ENCODE measurements at places on chromosomes 3 and 15. TPM values are rescaled to one million over a fixed set of nuclear protein-coding genes. Genes with fewer than 3 reads are reported as not detected.

DNA sequence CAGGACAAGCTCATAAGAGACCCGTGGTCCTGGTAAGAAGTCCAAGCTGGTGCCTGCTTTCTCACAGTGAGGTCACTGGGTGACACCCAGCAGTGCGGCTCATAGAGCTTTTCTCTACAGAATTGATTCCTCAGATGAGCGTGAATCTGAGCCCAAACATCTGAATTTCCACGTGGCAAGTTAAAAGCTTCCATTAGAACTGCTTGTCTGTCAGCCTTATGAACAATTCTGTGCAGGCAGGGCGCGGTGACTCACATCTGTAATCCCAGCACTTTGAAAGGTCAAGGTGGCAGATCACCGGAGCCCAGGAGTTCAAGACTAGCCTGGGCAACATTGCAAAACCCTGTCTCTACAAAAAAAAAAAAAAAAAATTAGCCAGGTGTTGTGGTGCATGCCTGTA lies 113.1 kb upstream of the ABHD17C start:
- DNase-seq, result no peak

DNA sequence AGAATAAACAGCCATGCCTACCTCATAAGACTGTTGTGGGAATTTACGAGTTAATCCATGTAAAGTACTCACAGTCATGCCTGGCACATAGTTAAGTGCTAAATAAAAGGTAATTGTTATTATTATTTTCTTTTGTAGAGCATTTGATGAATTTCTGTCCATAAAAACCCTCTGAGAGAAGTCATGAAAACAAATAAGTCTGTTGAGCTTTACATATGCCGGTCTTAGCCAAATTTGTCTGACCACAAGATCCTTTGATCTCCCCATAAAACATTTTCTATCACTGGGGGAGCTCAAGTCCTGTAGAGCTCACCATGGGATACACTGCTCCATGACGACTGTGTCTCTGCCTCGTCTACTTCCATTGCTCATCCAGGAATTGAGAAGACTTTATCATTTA lies 114.0 kb downstream of the MAGI1 start:
- DNase-seq, result no peak

DNA sequence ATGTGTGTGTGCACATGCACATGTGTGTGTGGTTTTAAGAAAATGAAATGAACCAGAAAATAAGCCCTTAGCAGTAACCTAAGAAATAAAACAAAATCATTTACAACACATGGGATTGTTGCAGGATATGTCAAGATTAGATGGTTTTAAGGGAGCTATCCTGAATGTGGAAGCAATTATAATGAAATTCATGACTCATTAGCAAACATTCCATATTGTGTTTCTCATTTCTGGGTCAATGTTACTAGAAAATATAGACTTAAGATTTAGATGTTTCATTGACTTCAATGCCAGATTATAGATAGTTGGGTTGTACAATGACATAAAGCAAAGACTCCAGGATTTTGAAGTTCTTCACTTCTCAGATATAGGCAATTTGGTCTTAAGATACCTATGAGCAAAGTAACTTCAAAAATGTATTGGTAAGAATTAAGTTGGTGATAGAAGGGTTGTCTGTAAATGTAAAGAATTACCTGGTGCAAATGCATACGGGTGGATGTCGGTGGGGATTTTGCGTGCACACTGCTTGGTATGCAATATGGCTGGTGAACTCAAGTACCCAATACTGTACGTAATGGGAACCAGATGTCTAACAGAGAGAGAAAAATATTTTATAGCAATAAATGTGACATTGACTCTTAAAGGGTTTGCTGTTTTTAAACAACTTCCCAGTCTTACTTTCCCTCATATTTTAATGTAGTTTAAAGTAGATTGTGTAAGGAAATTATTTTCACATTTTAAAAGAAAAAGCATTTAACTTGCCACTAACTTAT lies 53.9 kb upstream of the NR2F2 start:
- no peak for DNase-seq

DNA sequence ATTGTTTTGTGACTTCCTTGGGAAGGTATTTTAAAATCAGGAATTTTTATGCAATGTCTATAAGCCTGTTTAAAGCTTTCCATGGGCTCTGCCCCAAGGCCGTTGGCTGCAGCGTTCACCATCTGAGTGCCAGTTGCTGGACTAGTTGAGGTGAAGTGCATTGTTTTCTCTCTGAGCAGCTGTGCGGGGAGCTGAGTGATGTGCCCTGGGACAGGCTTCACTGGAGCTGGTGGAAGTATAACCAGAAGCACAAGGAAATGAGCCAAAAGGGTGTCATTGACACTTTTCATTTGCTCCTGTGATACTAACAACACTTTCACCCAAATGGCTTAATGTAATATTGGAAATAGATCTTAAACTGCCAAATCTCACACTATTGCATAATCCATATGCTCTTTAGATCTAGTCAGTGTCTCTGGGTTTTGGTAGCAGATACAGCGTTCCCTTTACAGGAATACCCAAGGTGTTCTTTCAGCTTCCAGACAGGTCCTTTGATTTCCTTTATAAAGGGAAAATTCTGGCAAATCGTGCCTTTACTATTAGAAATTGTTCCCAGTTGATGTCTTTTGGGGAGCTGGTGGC lies 29.2 kb downstream of the APH1B start:
- peak; percentile 84 for DNase-seq

DNA sequence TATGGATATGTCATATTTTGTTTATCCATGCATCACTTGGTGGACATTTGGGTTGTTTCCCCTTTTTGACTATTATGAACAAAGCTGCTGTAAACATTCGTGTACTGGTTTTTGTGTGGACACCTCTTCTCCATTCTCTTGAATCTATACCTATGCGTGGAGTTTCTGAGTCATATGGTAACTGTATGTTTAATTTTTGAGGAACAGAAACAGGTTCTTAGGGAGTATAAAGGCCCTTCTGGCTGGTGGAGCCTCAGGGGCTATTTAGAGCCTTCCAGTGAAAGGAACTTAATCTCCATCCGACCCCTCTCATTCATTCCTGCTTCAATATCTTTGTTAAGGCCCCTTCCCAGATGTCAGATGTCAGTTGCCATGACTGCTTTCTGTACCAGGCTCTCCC lies 14.1 kb upstream of the CTXND1 start:
- no peak for DNase-seq

Gene SAMD7
- not detected for total RNA-seq

All from renal cortical epithelial cell (primary cell).